ENCODE measurements at places on chromosomes 12 and 14.

GRCh38 chr14:69922198-69922597 is 43.0 kb downstream of the SMOC1 start:
- DNase-seq: no peak

GRCh38 chr12:83153177-83153576 is 466.5 kb downstream of the TMTC2 start:
- DNase-seq: no peak

GRCh38 chr14:68977180-68977717 is 1.9 kb downstream of the ACTN1 start:
- DNase-seq: no peak

DNA sequence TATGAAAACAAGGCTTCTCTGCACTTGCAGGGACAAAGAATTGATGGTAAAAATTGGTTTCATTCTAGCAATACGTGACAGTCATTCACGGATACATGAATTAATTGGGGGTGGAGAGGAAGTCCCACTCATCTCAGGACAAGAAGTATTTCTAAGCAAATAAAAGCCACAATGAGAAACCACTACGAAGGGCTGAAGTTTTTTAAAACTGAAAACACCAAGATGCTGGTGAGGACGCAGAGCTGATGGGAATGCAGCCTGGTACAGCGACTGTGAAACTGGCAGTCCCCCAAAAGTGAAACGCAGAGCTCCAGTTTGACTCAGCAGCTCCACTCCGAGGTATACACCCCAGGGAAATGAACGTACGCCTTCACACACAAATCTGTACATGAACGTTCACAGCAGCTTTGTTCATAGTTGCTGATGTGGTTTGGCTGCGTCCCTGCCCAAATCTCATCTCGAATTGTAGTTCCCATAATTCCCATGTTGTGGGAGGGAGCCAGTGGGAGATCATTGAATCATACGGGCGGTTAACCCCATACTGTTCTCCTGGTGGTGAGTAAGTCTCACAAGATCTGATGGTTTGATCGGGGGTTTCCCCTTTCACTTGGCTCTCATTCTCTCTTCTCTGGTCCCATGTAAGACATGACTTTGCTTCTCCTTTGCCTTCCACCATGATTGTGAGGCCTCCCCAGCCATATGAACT is 89.0 kb downstream of the SCARB1 start:
- DNase-seq: peak; percentile 80

- no peak for DNase-seq
Measured at GRCh38 chr14:94963051-94963450, 193.1 kb upstream of the GSC start.

- no peak for DNase-seq
Measured at GRCh38 chr12:77070382-77070781, 5.0 kb upstream of the E2F7 start.

GRCh38 chr14:104425763-104426646 is 153.6 kb upstream of the C14orf180 start:
- DNase-seq: no peak

- DNase-seq: peak; percentile 16
Measured at GRCh38 chr14:64762044-64763034, 58.1 kb downstream of the PLEKHG3 start.

- DNase-seq: no peak
Measured at GRCh38 chr12:1826867-1827705, 6.7 kb downstream of the LRTM2 start.

DNA sequence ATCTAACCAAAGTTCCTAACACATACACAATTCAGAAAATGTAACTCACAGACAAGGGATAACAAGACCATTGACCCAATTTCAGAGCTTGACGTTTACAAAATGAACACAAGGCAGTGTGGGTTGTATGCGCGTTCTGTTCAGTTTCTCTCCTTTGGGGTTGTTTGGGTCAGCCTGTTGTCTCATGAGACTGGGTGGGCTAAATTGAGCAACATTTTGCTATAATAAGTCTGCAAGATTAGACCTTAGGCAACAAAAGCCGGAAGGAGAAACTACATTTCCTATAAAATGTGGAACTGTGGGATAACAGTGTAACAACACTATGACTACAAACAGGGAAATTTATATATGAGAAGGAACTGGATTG is 18.8 kb upstream of the LTA4H start:
- DNase-seq: no peak

DNA sequence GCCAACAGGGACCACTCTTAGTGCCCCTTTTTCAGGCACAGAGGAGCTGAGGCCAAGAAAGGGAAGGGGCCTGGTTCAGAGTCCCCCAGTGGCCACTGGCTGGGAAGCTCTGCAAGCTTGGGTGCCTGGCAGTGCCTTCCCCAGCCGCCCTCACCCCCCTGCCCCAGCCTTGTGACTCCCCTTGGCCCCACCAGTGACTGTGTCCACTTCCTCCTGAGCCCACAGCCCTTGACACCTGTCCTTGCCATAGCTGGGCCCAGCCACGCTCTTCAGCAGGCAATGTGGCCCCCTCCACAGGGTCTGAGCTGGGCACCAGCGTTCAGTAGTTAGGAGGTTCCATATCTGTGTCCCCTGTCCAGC is 19.0 kb upstream of the C14orf180 start:
- no peak for DNase-seq

GRCh38 chr12:74770552-74770951 is 232.9 kb downstream of the ATXN7L3B start:
- DNase-seq: no peak

DNA sequence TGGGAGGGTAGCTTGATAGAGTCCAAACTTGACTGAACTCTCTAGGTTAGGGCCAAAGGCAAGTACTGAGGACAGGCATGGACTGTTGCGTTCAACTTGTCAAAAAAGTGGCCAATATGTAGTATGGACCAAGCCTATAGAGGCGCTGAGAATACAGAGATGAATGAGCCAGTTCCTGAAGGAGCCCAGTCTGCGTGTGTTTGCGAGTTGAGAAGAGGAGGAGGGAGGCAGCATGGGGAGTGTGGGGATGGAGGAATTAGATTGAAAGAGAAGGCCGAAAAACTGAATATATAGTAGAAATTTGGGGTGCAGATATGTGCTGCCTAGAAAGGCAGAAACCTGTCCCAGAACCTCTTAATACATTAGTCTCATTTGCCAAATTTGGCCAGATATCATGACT is 412.4 kb downstream of the PCNX1 start:
- DNase-seq: no peak

DNA sequence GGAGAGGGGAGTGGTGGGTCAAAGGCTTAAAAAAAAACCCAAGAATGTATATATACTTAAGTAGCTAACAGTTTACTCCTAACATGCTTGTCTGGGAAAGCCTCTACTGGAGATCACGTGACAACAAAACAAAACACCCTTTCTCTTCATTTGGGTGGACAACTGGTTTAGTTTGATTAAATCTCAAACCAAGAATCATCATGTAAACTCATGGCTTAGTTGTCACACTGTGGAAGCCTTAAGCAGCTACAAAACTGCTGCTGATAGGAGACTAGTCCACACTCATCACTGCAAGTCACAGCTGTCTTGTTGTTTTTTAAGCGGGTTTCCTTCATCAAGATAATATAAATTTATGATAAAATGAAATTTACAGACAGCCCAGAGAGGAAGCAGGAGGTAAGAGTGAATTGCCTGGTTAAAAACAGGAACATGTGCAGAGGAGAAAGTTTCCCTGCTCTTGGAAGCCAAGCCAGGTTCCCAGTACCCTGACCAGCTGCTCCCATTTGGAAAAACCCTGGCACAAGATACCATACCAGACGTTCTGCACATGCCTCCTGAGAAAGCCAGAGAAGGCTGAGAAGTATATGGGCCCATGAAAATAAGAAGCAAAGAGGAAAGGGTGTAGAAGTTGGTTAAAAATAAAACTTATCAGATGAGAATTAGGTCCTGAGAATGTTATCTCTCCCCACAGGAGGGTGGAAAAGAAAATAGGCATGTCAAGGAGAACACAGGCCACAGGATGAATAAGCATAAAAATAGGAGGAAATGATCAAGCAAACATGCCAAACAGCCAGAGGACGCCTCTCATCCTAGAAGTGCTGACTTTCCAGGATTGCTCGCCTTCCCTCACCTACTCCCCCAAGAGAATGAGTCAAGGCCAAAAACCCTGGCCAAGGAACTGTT is 34.0 kb downstream of the EGLN3 start:
- DNase-seq: no peak

- no peak for DNase-seq
Measured at GRCh38 chr12:47891356-47891755, 13.4 kb downstream of the VDR start.

DNA sequence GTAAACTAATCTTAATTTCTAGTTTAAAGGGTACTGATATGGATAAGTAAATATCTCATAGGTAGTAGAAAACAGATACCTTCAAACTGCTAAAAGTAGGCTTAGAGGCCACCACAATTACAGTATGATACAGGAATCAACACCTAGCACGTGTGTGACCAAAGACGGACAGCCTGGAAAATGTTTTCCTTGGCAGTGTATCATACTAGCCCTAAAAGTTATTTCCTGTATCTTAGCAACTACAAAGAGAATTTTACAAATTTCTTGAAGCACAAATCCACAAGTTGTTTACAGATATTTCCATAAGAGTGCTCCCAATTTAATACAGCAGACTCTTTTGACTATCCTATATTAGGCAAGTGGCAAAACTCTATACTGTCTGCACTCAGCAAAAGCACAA is 106.0 kb downstream of the ITPR2 start:
- no peak for DNase-seq

DNA sequence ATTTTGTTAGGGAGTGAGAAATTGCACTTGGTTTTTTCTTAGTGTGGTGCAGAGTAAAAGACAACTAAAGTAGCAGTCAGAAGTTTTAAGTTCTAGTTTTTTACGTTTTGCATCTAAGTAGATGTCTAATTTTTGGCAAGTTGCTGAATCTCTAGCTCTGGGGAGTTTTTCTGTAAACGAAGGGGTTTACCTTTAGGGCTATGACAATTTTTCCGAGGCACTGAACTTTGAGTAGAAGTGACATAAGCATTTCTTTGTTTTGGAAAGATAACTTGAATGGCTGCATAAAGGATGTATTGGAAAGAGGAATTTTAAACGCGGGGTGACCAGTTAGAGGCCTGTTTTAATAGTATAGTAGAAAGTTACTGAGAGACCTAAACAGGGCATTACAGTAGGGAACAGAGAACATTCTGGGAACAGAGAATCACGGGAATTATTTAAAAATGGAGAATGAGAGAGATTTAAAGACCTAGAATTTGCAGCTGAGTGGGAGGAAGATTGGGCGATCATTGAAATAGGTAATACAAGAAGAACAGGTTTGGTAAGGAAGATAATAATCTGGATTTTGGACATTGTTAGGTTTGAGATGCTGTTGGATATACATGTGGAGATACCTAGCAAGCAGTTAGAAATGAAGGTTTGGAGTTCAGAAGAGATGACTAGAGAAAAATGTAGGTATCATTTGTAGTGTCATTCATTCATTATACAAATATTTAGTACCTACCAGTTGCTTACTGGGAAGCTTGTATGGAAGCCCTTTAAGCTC is 1.2 kb downstream of the ZNF410 start:
- DNase-seq: no peak

DNA sequence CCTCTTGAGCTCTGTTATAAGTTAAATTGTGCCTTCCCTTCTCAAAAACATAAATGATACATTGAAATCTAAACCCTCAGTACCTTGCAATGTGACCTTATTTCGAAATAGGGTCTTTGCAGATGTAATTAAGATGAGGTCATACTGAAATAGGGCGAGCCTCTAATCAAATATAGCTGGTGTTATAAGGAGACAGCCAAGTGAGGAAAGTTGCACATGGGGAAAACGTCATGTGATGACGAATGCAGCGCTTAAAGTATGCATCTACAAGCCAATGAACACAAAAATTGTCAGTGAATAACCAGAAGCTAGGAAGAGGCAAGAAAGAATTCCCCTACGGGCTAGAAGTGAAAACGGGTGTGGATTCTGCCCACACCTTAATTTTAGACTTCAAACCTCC is 305.2 kb upstream of the FOXG1 start:
- no peak for DNase-seq

GRCh38 chr12:94614288-94614721 is 36.1 kb downstream of the TMCC3 start:
- no peak for DNase-seq

DNA sequence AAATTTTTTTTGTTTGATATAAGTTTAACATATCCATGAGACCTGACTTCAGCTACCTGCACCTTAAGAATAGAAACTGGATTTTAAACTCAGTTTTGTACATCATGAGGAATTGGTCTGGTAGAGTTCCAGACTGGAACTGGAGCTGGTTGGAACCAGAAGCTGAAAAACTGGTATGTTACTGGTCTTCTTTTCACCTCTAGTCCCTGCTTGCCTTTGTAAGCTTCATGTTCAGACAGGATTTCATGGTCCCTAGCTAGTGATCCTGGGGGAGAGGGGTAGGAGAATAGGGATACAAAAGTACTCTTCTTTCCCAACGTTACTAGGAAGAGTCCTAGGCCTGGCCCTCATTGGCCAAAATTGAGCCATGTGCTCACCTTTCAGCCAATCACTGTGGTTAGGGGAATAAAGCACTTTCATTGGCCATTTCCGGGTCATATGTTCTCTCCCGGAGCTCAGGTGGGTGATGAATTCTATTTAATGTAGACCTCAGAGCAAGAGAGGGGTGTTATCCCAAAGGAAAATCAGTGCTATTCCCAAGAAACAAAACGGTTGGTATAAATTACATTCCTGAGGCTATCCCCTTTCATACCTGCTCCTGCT is 36.9 kb upstream of the APPL2 start:
- no peak for DNase-seq

GRCh38 chr12:90677552-90677951 is 277.4 kb downstream of the CCER1 start:
- no peak for DNase-seq

GRCh38 chr12:81615026-81615588 is 144.0 kb downstream of the PPFIA2 start:
- DNase-seq: no peak

DNA sequence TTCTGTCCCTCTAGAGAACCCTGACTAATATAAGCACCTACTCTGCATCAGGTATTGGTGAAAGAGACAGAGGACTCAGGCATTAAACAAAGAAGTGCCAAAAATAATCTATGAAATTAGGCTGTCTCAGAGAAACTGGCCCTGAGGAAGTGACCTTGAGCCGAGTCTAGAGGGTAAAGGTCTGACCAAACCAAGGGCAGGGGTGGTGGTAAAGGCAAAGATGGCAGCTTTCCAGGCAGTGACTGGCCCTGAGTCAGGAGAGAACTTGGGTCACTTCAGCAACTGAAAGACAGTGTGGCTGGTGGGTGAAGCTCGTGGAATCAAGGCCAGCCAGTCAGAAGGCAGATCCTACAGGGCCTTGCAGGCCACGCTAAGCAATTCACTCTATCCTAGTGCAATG is 30.6 kb downstream of the CDKL1 start:
- no peak for DNase-seq

GRCh38 chr12:59649203-59649602 is 53.4 kb downstream of the SLC16A7 start:
- DNase-seq: no peak

DNA sequence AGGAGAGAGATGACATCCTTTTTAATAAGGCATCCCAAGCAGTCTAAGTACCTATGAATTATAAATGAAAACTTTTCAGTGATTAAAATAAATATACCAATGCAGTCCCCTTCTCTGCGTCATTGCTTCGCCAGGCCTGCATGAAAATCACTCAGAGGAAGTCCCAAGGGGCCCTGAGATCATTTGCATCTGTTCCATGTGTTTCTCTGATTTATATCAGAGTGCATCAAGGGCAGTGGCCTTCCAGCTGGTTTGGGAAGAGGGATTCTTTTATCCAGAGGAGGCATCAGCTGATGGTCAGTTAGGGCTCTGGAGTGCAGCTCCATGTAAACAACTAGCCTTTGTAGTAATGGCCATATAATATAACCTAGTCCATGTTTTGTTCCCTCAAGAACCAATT is 210.1 kb downstream of the RGS6 start:
- DNase-seq: no peak

Data from stimulated activated CD4-positive, alpha-beta T cell treated with anti-CD3 and anti-CD28 coated beads, Interleukin-12 subunit alpha, Interleukin-12 subunit beta, amount 100 ng/mL, for 48 hours (primary cell).